ENCODE measurements at places on chromosomes 3 and 15.

GRCh38 chr15:56832125-56832524 lies 86.3 kb upstream of the TCF12 start:
- no peak for DNase-seq

DNA sequence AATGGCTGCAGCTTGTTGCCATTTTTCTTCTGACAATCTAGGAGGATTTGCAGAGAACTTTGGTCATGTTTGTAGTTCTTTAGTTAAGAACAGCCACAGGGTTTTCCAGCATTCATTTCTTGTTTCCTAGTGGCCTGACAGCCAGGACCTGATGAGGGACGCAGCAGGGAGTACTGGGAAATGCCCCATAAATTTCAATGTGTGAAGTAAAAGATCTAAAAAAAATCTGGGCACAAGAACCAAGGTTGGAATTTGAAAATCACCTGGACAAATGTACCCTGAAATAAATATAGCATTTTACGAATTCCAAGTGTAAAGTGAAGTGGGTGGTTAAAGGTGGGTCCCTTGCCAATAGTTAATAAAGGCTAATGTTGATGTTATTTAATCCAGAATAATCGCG lies 195.0 kb downstream of the ZIC1 start:
- no peak for DNase-seq

GRCh38 chr3:20327889-20328288 lies 141.9 kb upstream of the SGO1 start:
- DNase-seq, result no peak

DNA sequence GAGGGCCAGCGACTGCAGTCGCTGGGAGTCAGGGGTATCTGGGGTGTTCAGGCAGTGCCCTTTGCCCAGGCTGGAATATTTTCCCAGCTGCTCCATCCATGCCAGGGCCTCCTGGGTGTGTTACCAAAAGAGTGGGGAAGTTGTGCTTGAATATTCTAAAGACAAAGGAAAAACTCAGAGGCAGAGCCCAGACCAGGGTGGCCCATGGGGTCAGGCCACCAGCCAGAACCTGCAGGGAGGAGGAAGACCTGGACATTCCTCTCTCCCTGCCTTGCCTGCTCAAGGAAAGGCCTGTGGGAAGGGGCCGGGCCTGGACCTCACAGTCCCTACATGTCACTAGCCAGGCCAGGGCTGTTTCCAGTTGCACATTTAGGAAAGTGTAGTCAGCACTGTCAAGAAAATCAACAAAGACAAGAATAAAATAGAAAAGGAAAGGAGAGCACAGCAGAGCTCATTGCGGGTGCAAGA lies 16.0 kb upstream of the KLF15 start:
- no peak for DNase-seq

DNA sequence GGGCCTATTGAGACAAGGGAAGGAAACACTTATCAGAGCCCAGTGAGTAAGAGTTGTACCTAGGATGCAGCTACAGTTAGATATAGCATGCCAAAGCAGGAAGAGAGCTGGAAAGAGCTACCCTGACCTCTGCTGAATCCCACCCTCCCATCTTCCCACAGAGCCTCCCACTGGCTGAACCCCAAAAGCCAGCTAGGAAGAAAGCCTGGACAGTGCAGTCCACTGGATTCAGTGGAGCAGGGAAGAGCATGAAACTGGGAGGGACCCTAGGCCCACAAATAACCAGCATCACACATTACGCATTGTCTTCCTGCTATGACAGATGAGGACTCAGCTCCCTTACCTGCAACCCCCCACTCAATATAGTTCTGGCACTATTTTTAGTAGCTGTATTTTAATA lies 81.5 kb upstream of the AKAP13 start:
- no peak for DNase-seq

- peak; percentile 14 for DNase-seq
These were observed 1.9 kb downstream of the MB21D2 start for GRCh38 chr3:192915722-192916121.

DNA sequence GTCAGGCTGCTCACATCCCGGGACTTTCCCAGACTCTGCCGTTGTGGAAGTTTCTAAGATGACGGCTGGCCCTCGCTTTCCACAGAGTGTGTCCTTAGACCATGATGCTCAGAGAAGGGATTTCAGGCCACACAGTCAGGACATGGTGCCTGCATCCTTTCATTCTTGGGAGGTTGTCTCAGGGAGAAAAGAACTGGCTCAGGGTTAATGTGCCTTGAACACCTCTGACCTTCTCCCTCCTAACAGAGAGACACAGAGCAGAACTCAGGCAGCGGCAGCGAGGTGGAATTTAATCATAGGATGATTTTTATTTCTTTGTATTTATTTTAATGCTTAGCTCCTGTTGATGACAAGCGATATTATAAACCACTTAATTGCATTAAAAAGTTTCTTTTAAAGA lies 96.9 kb upstream of the ATP2B2 start:
- no peak for DNase-seq

GRCh38 chr3:186841620-186842019 lies 890 bp upstream of the ADIPOQ start:
- no peak for DNase-seq

DNA sequence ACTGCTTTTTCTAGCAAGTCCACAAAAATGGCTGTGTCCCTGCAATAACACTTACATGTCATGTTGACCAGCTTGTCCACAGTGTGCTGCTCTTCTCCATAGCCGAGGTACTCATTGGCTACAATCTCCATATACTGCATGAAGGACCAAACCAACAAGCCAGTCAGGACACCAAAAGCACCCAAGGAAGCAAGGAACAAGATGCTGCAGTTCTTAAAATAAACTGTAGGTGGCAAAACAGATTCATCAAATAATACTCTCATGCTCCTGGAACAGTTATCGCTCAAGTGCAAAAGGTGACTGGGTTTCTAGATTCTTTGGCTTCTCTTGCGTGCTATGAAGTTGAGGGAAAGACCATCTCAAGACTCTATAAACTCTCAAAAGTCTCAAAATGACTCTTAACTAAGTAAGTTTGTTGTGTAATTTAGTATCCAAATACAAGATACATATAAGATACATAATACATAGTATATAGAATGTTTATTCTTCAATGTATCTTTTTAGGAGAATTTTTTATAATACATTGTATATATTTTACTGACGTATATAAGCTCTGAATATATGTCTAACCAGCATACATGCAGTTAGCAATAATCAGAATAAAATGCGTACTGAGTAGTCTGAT lies 57.0 kb downstream of the NEK10 start:
- peak; percentile 48 for DNase-seq

GRCh38 chr15:25689592-25689991 lies 173.5 kb downstream of the ATP10A start:
- no peak for DNase-seq

DNA sequence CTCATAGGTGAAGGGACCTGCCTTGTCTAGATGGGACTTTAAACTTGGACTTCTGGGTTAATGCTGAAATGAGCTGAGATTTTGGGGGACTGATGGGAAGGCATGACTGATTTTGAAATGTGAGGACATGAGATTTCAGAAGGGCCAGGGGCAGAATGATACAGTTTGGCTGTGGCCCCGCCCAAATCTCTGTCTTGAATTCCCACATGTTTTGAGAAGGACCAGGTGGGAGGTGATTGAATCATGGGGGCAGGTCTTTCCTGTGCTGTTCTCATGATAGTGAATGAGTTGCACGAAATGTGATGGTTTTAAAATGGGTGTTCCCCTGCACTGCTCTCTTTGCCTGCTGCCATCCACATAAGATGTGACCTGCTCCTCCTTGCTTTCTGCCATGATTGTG lies 42.8 kb downstream of the ILDR1 start:
- no peak for DNase-seq

DNA sequence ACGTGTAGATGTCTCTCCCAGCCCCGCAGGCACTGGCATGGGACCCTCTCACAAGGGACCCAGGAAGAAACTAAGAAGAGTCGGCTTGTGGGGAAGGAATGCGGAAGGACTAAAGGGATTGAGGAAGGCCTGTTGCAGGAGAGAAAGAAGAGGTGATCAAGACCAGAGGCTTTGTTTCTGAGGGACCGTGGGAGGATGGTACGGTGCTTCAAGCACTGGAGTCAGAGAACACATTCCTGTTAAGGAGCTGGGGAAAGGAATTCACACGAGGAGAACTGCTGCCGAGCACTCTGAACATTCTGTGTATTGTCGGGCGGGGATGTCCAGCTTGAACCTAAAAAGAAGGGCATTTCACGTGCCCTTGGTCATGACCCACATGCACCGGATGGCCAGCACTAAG lies 91.4 kb downstream of the TAMM41 start:
- no peak for DNase-seq

GRCh38 chr3:42491881-42492507 lies 10.4 kb upstream of the VIPR1 start:
- DNase-seq, result no peak

DNA sequence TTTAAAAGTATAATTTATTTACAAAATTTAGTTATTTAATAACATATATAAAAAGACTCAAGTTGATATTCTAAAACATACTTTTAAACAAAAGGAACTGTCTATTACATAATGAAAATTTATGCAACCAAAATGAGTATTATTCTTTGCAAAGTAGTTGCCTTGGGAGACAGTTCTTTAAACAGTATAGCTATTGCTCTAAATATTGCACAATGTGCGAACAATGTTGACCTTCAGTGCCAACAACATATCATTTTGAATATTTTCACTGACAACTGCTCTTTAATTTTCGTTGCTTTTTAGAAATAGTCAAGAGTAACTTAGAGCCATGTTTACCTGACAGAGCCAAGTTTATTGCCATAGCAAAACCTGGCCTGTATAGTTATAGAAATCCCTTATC lies 124.9 kb downstream of the ZBTB20 start:
- DNase-seq, result no peak

DNA sequence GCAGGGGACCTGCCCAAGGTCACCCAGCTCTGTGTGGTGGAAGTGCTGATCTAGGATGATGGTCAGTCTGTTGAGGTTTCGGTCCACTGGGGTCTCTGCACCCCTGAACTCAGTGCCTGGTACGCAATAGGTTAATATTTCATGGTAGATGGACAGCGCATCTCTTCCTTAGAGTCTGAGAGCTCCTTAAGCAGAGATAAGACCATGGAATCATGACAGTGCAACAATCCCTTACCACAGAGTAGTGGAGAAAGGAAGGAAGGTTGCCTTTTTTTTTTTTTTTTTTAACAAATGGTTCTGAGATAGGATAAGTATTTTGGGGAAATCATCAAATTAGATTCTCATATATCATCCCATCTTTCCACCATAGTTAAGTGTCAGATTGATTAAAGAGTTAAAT lies 79.8 kb upstream of the SLC6A1 start:
- DNase-seq, result no peak

GRCh38 chr3:151974067-151974466 lies 100.6 kb downstream of the SUCNR1 start:
- DNase-seq, result peak; percentile 18

DNA sequence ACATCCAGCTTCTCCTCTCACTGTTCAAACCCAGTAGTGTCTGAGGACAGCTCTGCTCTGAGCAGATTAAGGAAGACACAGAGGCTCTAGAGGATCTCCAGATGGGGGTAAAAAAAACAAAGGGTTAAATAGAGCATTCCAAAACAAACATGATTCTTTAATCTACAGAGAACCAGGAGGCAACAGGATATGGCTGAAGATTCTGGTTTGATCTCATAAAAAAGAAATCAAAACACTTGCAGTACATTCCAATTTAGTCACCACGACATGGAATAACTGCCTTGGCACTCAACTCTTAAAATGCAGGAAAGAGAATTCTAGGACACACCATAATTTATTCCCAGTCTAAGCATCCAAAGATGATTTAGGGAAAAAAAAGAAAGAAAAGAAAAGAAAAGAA lies 32.0 kb downstream of the TM4SF4 start:
- DNase-seq, result no peak

DNA sequence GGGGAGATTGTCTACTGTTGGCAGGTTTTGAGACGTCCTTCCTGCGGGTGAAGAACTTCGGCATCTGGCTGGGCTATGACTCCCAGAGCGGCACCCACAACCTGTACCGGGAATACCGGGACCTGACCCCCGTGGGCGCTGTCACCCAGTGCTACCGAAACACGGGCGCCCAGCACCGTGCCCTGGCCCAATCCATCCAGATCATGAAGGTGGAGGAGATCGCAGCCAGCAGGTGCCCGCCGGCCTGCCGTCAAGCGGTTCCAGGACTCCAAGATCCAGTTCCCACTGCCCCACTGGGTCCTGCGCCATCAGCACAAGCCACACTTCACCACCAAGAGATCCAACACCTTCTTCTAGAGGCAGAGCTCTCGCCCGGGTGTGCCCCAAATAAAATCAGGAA lies 194.9 kb upstream of the EPHA6 start:
- DNase-seq, result no peak

DNA sequence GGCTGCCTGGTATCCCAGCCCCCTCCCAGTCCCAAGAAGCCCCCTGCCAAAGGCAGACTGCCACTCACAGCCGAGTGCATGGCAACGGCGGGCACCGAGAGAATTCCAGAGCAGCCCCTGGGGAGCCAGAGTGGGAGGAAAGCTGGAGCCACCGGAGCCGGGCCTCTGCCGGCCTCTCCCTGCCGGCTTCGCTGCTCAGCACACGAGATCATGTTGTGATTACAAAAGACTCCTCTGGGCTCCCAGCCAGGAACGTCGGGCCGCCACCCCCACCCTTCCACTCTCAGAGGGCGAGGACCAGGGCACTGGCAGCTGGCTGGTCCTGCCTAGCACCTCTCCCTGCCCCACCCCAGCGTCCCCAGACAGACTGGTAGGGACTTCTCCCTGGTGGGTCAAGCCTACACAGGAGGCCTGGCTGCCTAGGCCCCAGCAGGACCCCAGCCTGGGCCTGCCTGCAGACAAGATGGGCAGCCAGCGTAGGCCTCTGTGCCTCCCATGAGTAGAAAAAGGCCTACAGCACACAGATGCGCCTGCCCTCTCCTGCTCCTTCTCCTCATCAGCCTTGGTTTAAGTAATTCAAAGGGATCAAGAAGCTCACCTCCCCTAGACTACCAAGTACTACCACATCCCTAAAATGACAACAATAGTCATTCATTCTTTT lies at the start of gene CCDC9B:
Gene CCDC9B (minus strand): TSS at position 200 of the 661 bp plus-strand sequence. CDS start 120 bp downstream, at position 80.
- DNase-seq, result peak; percentile 93

- peak; percentile 59 for DNase-seq
These were observed 991 bp downstream of the SOX2 start for GRCh38 chr3:181712553-181713279.

- DNase-seq, result no peak
These were observed 49.9 kb downstream of the TRANK1 start for GRCh38 chr3:36894914-36895313.

DNA sequence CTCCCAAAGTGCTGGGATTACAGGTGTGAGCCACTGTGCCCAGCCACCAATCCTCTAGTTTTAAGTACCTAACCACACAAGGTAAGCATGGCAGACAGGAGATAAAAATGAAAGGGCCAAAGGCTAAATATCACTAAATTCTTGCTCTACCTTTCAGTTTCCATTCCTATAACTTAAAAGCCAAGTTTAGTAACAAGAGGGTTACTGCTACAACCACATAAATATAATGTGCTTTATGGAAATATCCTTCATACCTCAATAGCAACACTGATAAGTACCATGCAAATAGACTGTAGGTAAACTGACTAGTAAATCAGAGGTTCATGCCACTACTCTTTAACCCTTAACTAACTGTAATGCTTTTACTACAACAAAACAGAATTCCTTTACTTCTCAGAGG lies 38.7 kb upstream of the MUC13 start:
- DNase-seq, result no peak

GRCh38 chr3:56833022-56833421 lies 31.3 kb upstream of the ARHGEF3 start:
- no peak for DNase-seq

GRCh38 chr3:171806200-171807128 lies 3.8 kb downstream of the PLD1 start:
- DNase-seq, result no peak
